ENCODE measurements at places on chromosomes 4 and X.

- DNase-seq: no peak
Observed at GRCh38 chrX:49978176-49978575, 55.8 kb downstream of the CLCN5 start.

- DNase-seq: no peak
Observed at GRCh38 chr4:100289530-100289888, 99.2 kb upstream of the DDIT4L start.

GRCh38 chr4:136463941-136464340 lies 1068.4 kb downstream of the PCDH18 start:
- DNase-seq: no peak

GRCh38 chr4:23805450-23805851 lies 84.4 kb downstream of the PPARGC1A start:
- DNase-seq: no peak

GRCh38 chr4:1686440-1687036 lies 2.4 kb upstream of the FAM53A start:
- DNase-seq: no peak

All from CD4-positive, alpha-beta T cell (primary cell).